Stimulated activated naive B cell treated with anti-CD40 and anti-IgM and Interleukin-4, amounts not matched to agents 10 μg/mL and 1 μg/mL and 100 μg/mL, for 72 hours (primary cell): ENCODE measurements at places on chromosomes 4 and X.
A peak's percentile ranks its signal among the peaks of the same experiment; 100 is the strongest.

DNA sequence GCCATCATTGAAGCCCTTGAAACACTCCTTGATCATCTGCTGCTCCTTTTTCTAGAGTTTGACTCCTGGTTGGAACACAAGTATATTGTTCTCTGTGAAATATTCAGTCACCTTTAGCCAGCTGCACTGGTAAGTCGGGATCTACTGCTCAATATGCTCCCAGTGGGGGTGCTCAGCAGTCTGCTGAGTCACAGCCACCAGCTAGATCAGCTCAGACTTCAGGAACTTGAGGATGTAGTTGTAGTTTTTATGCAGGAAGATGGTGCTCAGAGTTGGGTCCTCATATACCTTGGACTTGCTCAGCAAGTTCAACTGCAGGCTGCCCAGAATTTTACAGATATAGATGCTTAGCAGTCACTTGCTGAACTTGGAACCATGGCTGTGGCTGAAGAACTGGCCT, 202.5 kb upstream of the RPL34 start:
- no peak for DNase-seq

- no peak for DNase-seq
Measured at GRCh38 chr4:58843455-58843854, 1733.3 kb upstream of the IGFBP7 start.

GRCh38 chr4:8914461-8915171, 43.0 kb upstream of the HMX1 start:
- DNase-seq, result no peak

- no peak for DNase-seq
Measured at GRCh38 chr4:172188248-172188988, 375.2 kb downstream of the GALNTL6 start.

DNA sequence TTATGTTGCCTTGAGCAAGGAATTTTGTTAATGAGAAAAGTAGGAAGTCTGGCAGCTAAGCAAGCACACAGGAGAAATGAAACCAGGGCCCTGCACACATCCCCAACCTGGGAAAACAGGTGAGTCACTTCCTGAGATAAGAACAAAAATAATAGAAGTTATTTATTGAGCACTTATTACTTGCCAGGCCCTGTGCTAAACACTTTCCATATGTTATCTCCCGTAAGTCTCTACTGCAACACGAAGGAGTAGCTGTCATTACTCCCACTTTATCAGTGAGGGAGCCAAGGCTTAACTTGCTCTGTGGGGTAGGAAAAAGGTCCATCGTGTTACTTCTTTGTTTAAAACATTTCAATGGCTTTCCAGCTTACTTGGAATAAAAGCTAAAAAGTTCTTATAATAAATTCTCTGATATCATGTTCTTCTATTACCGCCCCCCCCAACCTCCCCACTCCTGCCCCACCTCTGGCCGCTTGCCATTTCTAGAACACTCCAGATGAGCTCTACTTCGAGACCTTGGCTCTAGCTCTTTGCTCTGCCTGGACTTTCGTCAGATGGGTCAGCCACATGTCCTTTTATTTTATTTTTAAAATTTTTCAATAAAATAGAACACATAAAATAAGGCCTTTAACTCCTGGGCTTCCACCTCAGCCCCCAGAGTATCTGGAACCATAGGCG, 36.3 kb upstream of the PLAC8 start:
- DNase-seq, result no peak

DNA sequence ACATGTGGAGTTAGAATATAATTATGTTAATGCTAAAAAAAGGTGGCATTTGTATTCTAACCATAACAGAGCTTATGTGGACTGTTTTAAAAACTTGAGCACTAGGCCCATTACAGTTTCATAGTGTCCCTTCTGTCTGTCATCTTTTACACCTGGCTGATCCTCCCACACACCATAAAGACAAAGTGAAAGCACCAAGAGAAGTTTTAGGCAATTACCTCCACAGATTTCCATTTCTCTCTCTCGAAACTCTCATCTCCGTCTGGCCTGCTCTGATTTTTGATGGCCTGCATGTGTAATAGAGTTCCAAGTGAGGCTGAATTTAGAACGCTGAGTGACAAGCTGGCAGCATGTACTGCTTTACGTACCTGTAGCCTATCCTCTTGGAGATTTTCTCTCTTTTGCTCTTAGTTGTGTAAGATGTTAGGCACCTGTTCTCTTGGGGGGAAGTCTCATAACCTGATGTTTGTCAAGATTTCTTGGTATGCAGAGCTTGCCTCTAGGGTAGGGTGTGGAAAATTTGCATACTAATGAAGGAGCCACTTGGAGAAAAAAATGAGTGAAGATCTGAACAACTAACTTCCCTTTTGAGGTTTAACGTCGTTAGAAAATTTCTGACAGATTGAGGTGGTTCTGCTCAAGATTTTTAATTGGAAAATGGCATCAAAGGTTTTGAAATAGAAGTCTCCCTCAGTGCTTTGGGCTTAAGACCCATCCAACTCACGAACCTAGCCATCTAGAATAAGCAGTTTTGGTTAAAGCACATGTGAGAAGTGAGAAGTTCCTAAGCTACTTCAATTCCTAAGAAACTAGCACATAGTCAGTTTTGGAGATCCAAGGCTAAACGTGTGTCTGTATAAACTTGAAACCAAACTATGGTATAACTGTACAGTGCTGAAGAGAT, 57.6 kb upstream of the RAP1GDS1 start:
- peak; percentile 55 for DNase-seq

- DNase-seq, result no peak
Measured at GRCh38 chrX:106874075-106874474, 29.1 kb downstream of the RIPPLY1 start.

GRCh38 chr4:7887436-7887835, 52.2 kb downstream of the AFAP1 start:
- DNase-seq, result no peak

GRCh38 chr4:92234393-92235176, 69.2 kb upstream of the GRID2 start:
- no peak for DNase-seq

- no peak for DNase-seq
Measured at GRCh38 chr4:52659722-52660261, 691 bp upstream of the USP46 start.

DNA sequence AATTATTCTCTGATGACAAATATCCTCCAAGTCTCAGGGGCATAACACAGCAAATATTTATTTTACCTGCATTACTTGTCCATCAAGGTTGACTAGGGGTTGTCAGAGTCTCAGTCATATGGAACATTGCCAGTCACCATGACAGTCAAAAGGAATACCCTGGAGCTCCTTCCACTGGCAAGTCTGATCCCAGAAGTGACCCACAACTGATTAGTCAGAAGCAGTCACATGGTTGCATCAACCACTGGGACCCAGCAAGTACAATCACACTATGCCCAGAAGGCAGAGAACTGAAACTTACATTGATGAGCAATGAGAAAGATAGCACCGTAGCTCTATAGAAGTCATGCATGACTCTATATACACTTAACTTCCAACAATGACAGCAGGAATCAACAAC, 41.9 kb upstream of the SOD3 start:
- DNase-seq, result no peak

- no peak for DNase-seq
Measured at GRCh38 chr4:40199179-40199670, 2.4 kb downstream of the RHOH start.

DNA sequence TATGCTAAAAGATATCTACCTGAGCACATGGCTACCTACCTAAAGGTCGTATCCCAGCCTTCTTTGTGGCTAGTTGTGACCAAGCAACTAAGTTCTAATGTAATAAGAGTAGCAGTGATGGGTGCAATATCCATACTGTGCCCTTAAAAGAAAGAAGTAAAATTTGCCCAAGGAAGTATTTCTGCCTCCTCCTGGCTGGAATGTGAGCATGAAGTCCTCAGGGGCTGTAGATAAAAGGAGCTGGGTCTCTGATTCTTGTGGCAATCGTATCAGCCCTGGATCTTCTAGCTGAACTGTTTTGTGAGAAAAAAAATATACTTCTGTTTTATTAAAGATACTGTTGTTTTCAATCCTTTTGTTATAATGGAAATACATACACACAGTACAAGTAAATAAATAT, 217.4 kb downstream of the GPAT3 start:
- no peak for DNase-seq

DNA sequence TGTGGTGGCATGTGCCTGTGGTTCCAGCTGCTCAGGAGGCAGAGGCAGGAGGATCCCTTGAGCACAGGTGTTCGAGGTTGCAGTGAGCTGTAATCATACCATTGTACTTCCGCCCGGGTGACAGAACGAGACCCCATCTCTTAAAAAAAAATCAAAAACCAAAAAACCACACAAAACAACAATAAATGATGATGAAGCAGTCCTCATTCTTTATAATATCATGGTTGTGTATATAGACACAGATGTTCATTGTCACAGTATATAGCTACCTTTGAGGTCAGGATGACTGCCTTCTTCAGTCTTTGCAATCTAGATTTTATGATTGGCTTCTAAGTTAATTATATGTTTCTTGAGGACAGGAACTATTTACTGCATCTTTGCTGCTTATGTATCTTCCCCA, 37.0 kb downstream of the ZFX start:
- DNase-seq, result no peak

- DNase-seq, result no peak
Measured at GRCh38 chrX:70470850-70471289, 26.2 kb downstream of the DLG3 start.

- no peak for DNase-seq
Measured at GRCh38 chr4:171718069-171718468, 95.1 kb upstream of the GALNTL6 start.

DNA sequence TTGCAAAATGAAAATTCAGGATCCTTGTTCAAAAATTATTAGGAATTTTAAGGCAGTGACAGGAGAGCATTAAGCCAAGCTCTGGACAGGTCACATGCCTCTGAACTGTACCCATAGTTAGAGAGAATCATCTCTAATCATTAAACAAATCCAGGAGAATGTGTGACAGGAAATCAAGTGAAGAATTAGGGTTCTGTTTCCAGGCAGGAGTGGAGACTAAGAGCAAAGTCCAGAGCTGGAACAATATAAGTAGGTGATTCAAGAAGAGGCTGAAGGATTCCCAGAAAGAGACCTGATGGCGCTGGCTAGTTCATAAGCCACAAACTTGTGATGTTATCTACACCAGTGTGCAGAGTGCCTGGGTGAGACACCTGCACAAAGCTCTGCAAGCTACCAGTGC, 104.6 kb upstream of the PRKG2 start:
- DNase-seq, result no peak
